ENCODE measurements at places on chromosomes 11 and 22. TPM values are rescaled to one million over a fixed set of nuclear protein-coding genes. Genes with fewer than 3 reads are reported as not detected.

DNA sequence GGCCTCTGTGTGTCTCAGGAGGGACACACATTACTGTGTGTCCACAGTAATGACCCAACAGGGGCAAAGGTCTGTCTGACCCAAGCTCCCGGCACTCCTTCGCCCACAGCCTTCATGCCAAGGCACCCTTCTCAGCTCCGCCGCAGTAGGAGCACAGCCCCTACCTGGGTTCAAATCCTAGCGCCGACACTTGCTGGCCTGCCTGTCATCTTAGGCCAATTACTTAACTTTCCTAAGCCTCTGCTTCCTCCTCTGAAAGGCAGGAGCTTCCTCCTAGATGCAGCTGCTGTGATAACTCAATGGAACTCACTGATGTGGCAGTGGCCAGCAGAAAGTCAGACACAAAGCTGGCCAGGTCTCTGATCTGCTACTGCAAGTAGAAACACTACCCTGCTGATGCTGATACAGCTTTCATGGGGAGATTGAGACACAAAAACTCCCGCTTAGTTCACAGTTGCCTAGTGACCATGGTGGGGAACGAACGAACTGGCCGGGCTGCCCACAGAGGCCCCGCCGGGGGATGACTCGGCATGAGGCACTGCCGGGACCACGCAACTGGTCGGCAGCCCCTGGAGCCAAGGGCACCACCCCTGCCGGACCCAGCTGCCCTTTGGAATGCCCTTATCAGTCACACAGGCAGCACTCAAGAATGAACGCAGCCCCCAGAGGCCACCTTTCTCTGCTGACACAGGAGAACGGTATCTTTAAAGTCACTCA is 8.1 kb downstream of the EHD1 start:
- DNase-seq, result no peak

BTBD10 gene
- 40.0 TPM for polyA plus RNA-seq

- no peak for DNase-seq
These were observed 10.2 kb downstream of the CABIN1 start for GRCh38 chr22:24021304-24021703.

GRCh38 chr11:9320047-9320446 is 5.7 kb upstream of the TMEM41B start:
- DNase-seq, result no peak

DNA sequence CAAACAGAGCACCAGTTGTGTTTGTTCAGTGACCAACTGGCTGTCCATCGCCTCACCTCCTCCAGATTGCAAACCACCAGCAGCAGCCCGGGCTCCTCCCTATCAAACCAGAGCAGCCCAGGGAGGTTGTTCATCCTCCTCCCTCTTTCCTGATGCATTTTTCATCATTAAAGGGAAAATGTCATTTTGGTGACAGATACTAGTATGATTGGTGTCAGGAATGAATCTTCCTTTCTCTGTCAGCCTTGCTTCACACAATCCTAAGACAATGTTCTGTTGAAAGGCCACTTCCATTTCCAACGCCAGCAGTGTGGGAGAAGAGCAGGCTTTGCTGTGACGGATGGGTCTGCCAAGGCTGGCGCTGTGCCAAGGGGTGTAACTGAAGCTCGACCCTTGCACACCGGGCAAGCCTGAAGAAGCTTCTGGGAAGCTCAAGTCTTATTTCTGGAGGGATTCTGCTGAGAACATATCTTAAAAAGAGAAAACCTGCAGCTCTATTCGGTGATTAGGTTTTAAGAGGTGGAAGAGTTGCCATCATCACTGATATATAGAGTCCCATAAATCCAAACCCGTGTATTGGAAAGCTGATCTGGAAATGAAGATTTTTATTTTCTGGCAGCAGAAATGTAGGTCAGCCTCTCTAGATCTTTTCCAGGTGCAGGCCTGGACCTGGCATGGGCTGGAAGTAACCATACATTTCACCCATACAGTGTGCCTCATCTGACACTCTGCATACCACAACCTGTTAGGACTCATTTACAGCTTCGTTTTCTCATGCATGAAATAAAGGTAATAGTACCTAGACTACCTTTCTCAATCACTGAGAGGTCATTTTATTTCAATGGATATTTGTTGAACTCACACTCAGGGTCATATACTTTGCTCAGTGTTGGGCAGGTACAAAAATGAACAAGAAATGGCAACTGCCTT is 524.5 kb downstream of the NTM start:
- DNase-seq, result no peak

- no peak for DNase-seq
These were observed 140.7 kb upstream of the CTSC start for GRCh38 chr11:88478136-88478815.
